ENCODE measurements at places on chromosomes 1 and 21.

DNA sequence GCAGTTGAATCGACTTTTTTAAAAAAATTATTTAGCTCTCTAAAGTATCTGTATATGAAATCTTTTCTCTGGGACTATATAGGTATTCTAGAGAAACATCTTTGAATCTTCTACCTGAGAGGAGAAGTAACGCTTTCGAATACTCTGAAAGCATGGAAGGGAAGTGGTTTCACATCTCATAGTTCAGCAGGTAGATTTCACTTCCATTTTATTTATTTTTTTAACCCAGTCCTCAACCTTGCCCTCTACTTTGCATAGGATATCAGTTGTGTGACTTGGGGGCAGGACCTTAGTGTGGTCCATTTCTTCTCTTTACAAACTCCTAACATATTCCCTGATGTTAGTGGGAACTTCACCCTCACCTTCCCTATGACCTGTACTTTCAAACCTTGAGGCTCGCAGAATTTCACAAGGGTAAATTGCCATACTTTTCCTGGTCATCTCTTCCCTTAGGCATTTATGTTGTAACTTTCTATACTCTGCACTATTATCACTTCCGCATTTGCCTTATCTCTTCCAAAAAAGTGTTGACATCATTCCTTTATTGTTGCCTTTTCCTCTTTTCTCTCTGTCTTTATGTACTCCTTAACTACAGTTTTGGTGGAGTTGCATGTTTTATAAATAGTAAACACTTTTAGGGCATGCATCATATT lies 1208.5 kb upstream of the ADGRL4 start:
- no peak for DNase-seq

- no peak for DNase-seq
Observed at GRCh38 chr21:42937960-42938605, 12.7 kb upstream of the ERVH48-1 start.

DNA sequence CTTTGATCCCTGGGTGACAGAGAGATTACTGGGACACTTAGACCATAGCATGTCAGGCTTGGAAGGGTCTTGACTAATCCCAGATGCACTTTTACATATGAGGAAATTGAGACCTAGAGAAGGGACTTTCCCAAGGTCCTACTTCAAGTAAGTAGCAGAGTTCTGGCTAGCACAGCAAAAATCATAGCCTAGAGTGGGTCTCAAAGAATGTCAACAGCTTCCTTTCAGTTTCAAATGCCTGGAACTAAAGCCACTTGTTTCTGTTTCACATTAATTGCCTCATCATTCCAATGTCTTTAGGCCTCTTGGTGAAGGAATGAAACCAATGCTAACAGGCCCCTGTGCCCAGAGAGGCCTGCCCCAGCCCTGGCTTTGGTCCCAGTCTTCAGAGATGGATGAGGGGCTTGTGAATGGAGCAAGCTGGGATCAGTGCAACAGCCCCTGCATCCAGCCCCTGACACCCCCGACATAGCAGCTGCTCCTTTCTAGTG lies 26.6 kb downstream of the ATF3 start:
- peak; percentile 39 for DNase-seq

GRCh38 chr1:65971547-65971946 lies 178.9 kb downstream of the PDE4B start:
- no peak for DNase-seq

GRCh38 chr1:172378109-172378760 lies 42.2 kb upstream of the C1orf105 start:
- no peak for DNase-seq

DNA sequence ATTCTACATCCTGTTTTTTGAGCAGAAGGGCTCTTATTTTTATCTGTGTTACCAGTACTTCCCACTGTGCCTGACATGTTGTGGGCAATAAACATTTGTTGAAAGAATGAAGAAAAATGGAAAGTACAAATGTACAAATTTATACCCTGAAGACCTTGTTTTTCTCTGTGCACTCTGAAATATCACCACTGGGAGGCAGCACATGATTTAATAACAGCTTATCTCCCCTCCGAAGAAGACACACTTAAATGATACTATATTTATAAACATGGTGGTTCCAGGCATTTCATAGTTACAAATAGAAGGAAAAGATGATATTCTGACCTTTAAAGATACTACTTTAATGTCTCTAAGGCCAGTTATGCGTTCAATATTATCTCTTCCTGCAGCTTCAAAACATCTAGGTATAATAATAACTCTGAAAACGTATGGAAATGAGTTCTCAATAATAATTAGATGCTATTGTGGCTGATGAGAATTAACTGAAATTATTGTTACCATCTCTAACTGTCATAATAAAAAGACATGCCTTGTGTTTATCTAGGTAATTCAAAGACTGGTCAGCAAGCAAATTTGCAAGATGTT lies 12.8 kb downstream of the DYNLT5 start:
- peak; percentile 28 for DNase-seq

GRCh38 chr1:19401535-19401889 lies 83.8 kb downstream of the CAPZB start:
- no peak for DNase-seq

DNA sequence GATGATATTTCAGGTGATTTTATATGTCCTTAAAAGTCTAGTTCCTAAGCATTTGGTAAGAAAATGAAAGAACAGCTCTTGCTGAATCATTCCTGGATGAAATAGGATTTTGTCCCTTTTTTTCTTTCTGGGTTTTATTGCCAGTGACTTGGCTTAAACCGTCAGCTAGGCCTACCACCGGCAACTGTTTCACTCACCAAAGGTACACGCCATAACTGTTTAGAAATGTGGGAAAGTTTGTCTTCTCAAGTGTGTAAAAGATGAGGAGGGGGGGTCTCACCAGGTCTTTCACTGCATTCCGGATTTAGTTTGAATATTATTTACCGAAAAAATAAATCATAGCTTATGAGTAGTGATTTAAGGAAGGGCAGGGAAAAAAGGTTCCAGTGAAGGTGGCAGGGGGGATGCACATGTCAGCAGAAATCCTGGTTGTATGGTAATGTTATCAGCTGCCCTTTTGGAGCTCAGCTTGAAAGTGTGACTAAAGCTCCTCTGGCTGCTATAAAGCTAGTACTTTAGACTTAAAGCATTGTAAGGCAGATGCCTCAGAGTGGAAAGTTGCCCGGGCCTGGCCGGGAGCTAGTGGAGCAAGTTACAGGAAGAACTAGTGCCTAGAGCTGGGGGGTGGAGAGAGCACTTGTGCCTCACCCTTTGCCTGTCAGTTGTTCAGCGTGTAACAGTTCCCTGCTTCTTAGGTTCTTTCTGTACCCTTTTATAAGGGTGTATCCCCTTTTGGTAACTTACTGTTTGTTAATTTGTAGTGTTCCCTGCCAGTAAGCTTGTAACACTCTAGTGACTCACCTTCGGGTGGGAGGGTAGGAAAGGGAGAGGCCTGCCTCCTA lies 3.1 kb downstream of the ATP1A1 start:
- DNase-seq, result no peak

GRCh38 chr1:93578911-93579825 lies 102.5 kb downstream of the BCAR3 start:
- DNase-seq, result no peak

GRCh38 chr1:163171826-163172225 lies 30.9 kb downstream of the RGS5 start:
- DNase-seq, result no peak

DNA sequence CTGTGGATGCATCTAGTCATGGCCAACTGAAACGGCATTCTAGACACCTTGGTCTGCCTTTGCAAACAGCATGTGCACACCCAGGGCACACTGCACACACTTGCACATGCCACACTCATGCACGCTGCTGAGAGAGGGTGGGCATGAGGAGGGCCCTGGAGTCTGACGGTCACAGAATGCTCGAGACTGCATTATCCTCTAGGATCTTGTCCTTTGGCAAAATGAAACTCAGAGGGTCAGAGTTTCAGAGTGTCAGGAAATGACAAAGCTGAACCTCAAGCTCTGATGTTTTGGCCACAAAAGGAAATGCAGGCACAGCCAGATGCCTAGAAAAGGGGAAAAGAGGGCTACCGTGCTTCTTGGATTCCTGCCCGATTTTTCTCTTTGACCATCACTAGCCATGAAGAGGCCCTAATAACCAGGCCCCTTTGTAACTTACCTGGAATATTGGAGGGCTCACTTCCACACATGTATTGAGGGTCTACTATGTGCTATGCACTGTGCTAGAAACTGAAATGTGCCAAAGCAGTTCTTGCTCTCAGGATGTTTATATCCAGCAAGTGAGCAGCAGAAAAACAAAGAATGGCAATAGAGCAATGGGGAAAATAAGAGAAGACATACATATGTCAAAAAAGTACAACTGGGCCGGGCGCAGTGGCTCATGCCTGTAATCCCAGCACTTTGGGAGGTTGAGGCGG lies 65.4 kb downstream of the TOMM20 start:
- DNase-seq, result no peak

GRCh38 chr1:27961646-27962221 lies 2.0 kb downstream of the XKR8 start:
- DNase-seq, result no peak

DNA sequence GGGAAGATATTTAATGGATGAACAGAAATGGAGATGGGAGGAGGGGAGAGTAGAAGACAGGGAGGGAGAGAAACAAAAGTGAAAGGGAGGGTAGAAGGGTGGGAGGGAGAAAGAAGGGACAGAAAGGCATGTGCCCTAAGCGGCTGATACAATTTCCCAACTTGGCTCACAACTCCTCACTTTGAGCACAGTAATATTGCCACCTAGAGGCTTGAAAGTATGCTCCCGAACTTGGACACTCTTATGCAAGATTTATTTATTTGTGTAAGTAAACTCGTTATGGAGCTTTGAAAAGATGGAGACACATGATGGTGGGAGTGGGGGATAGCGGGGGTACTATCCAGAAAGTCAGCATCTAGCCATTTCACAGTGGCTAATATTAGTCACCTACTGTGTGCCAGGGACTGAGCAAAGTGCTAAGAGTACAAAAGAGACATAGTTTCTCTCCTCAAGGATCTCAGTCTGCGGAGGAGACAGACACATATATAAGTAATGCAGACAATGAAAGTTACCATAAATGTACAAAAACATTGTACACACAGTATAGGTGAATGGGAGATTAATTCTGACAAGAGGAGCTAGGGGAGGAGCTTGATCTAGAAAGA lies 189.7 kb downstream of the SEC16B start:
- peak; percentile 33 for DNase-seq

DNA sequence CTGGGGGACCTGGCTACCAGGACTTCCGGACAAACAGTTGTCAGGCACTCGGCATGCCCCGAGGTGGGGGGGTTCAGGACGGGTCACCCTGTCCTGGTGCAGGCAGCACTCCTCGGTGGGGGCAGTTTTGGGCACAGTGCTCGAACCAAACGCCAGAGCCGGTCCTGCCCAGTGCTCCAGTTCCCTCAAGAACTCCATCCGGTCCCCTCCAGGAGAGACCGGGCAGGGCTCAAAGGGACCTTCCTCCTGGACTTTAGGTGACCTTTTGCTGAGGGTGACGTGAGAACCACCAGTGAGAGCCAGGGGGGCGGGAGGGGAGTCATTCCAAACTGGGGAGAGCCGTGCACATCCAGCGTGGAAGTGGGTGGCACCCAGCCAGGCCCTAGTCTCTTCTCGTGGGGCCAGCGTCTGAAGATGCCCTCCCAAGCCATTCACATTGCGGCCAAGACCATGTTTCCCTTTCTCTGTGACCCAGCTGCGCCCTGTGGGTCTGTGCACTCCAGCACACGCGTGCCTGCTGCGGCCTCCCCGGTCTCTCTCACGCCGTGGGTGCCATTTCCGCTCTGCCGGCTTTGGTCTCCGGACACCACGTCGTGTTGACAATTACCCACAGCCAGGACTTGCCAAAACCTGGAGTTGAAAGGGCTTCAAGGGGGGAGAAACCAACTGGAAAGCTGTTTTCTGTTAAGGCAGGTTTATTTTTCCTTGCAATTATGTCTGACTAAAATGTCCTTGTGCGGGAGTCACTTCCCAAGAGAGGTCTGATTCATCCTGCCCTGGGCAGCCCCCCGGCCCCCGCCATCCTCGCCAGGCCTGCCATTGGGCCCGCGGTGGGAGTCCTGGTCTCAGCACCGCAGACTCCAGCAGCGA lies 178.8 kb upstream of the ARHGEF16 start:
- peak; percentile 44 for DNase-seq

DNA sequence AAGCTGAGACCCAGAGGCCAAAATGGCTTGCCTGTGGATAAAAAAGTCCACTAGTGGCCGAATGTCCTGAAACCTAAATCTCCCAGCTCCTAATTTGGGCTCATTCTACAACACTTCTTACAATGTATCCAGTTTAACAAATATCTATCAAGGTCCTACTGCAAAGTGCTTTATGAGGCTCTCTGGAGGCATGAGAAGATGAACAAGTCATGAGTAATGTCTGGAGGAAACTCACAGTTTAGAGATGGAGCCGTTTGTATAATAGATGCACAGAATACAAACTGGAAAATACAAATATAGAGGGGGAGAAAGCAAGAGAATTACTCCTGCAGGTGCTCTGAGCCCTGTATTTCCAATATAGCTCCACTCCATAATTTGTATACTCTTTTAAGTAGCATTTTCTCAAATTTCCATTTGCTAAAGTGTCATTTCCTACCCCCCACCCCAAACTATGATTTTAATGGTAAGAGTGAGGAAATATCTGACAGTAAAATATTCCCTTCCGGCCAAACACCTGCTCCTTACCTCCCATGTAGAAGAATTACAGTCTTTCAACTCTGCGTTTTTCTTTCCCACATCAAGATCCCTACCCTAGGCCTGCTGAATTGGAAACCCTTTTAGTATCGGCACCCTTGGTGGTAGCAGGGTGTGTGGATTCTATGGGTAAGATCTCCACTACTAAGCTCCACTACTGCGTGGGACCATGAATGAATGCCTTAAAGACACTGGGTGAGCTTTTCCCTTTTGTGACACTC lies 3.3 kb upstream of the ADAMTS5 start:
- no peak for DNase-seq

GRCh38 chr1:154794608-154795007 lies 75.5 kb downstream of the KCNN3 start:
- no peak for DNase-seq

DNA sequence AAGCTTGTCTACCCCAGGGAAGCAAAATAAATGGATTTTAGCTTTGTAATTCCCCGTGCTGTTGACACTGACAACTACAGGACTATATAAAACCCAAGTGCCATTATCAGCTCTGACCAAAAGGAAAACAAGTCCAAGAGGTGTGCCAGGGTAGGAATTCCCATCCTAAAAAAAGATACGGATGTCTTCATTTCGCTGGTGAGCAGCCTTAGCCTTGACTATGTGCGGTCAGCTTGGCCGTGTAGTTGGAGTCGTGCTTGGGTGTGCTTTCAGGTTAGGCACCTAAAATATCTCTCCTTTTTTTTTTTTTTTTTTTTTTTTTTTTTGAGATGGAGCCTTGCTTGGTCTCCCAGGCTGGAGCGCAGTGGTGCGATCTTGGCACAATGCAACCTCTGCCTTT lies 28.9 kb upstream of the ACTN2 start:
- DNase-seq, result no peak

DNA sequence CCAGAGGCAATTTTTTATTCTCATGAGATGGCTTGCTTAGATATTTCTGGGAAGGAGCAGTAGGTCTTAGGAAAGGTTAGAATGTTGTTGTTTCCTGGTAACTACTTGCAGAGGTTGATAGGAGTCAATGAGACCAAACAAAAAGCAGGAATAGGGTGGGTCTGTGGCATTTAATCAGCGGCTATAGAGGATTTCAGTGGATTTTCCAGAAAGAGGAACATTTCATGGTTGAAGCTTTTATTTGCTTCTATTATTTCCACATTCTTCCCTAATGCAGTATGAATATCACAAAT lies 111.3 kb upstream of the PALMD start:
- no peak for DNase-seq
